ENCODE measurements at places on chromosomes 12 and 14.
A peak's percentile ranks its signal among the peaks of the same experiment; 100 is the strongest.

- no peak for ATAC-seq
Measured at GRCh38 chr12:122834104-122834920, 945 bp upstream of the HIP1R start.

DNA sequence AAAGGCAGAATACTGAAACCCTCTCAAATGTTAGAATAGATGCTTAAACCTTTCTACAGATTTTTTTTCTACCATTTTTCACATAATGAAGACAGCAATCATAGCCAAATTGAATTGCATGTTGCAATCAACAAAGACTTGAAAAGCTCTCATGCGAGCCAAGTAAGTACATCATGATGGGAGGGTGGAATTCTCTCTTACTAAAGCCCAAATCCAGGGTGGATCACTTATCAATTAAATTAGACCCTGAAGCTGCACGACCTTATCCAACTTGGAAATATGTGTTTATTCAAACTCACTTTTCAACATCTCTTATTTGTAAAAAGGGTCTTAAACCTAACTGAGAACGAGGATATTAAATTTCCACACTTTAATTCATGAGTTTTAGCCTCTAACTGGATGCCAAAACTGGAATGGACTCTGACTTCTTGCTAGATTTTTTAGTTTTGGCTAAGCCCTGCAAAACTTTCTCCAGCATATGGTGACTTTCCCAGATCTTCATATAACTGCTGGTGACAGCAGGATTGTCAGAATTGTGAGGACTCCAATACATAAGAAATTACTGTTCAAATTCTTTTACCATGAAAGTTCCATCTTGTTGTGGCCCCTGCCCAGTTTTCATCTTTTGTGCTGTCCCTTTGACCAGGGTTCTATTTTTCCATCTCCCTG, 53.6 kb downstream of the HECTD4 start:
- ATAC-seq, result no peak

- ATAC-seq, result no peak
Measured at GRCh38 chr14:100950024-100950423, 46.5 kb upstream of the RTL1 start.

GRCh38 chr14:51513933-51514332, 137.8 kb upstream of the FRMD6 start:
- ATAC-seq, result no peak

- peak; percentile 69 for ATAC-seq
Measured at GRCh38 chr14:98018628-98019027, 1221.4 kb downstream of the VRK1 start.

- no peak for ATAC-seq
Measured at GRCh38 chr12:20718294-20718693, 23.2 kb downstream of the SLCO1C1 start.

GRCh38 chr12:109764123-109764522, 50.5 kb downstream of the FAM222A start:
- no peak for ATAC-seq

DNA sequence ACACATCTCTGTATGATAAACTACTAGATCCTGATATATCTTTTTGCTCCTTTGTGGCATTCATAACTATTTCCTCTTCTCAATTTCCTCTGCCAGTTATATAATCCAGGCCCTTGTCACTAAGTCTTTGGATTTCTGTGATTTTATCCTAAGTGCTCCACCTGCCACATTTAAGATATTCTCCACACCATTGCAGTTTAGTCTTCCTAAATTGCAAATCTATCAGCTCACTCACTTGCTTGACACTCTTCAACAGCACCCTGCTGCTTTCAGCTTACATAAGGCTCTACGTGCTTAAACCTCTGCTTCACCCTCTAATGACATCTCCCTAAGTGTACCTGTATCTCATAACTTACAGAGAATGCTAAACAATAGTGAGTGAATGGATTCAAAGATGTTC, 1032.2 kb upstream of the SEL1L start:
- no peak for ATAC-seq
